ENCODE measurements at places on chromosomes 7 and 10. TPM values are rescaled to one million over a fixed set of nuclear protein-coding genes. Genes with fewer than 3 reads are reported as not detected.

CCDC7 gene
- total RNA-seq: 56.9 TPM

GRCh38 chr10:77321838-77322237, 315.8 kb downstream of the KCNMA1 start:
- no peak for DNase-seq

DNA sequence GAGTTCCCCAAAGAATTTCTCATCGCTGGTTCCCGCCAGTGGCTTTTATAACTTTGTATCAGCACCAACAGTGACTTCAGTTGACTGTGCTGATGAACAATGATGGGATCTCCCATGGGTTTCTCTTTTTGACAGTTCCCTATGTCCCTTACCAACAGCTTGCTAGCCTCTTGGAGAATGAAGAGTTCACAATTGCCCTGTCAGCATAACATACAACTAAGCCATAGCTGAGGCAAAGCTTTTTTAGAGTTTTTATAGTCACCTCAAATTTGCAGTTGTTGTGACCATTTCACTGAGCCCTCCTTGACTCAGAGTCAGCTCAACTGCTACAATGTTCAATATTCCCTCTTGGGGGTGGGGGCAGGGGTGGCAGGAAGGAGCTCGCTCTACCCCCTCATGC, 179.8 kb downstream of the TFEC start:
- DNase-seq: no peak

DNA sequence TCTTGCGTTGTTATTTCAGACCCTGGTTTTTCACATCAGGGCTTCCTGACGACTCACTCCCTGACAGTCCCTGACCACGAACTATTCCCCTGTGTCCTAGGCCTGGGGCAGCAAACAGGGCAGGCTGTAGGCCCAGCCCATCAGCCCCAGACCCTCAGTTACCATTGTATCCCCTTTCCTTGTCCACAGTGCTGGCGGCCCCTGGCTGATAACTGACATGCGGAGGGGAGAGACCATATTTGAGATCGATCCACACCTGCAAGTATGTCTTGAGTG, 50.5 kb upstream of the TRIM8 start:
- no peak for DNase-seq
